GM12865 (cell line): ENCODE measurements at places on chromosomes 1 and 21.

DNA sequence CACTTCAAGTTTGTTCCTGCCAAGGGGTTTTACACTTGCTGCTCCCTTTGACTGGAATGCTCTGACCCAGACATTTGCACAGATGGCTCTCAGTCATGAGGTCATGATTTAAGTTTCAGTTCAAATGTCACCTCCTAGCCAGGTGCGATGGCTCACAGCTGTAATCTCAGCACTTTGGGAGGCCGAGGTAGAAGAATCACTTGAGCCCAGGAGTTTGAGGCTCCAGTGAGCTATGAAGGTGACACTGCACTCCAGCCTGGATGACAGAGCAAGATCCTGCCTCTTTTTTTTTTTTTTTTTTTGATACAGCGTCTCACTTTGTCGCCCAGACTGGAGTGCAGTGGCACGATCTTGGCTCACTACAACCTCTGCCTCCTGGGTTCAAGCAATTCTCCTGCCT, 4.5 kb upstream of the ZMYM4 start:
- DNase-seq: peak; percentile 6

- DNase-seq: peak; percentile 53
These were observed 735 bp downstream of the NBL1 start for GRCh38 chr1:19644681-19645410.

DNA sequence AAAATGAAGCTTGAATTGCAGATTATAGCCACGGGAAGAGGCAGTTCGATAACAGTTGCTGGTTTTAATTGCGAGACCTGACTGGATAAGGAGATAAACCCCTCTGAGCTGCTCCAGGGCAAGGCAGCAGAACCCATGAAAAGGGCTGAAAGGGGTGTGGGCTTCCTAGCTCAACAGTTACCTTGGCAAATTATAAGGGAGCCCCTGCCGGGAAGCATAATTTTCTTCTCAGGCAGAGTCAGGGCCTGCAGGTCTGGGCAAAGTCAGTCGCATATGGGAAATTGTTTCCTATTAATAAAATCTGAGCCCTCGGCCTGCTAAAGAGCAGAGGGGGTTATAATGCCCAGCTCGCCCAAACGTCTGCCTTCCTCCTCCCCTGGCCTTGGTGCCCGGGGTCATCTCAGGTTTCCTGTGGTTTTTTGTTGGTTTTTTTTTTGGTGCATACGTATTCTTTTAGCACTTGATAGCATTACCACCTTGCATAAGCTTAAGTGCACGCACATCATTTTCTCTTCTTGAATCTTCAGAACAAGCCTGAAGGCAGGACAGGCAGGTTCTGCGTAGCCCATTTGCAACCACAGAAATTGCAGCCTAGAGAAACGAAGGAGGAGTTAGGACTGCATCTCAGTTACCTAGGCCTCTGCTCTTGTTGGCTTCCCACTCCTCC, 33.9 kb upstream of the SELENON start:
- DNase-seq: no peak

GRCh38 chr1:37748565-37748964, 16.4 kb downstream of the EPHA10 start:
- DNase-seq: no peak

DNA sequence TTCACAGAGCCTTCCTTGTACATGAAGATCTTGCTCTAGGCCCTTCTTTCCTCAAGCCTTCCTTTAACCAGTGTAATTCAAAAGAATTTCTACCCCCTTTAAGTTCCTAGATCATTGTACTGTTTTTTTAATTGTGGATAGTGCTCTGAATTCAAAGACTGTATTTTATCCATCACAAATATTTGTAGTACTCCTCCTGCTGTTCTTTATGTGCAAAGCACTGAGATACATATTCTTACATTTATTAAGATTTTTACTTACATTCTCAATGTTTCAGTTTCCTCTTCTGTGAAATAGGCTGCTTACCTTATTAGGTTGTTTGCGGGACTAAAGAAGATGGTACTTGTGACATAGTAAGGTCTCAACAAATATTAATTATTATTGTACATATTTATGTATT, 168.8 kb upstream of the PDE4B start:
- no peak for DNase-seq

- DNase-seq: peak; percentile 8
These were observed 1.1 kb downstream of the PRRX1 start for GRCh38 chr1:170664828-170665612.

- no peak for DNase-seq
These were observed 2.7 kb upstream of the CD5L start for GRCh38 chr1:157844089-157844830.

DNA sequence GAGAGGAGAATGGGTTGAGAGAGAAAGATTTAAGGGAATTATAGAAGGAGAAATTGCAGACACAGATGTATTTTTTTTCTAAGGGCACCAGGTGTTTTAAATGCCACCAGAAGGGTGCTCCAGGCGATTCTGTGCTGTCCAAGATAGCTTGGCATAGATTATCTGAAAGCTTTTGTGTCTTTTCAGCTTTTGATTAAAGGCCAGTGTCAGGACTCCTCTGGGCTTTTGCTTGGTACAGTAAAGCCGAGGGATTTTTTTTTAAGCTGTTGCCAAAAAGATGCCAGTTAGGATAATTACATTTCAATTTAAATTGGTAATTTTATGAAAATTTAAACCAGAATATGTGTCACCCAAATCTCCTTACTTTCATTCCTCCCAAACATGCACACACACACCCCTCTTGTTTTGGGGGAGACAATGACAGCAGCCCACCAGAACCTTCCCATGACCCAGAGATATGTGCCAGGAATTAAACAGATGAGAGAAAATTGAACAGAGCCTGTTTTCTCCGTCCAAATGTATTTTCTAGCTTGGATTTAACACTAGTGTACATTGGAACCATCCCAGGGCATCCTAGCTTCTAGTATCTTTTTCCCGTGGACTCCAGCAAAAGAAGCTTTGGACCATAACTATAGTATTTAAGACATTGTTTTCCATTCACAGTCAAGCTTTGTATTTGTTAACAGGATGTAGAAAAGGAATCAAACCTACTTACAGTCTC, 670.7 kb upstream of the CXADR start:
- no peak for DNase-seq

GRCh38 chr1:202681736-202682420, 28.4 kb downstream of the SYT2 start:
- no peak for DNase-seq

GRCh38 chr21:26739189-26739588, 106.0 kb downstream of the ADAMTS1 start:
- DNase-seq: no peak

DNA sequence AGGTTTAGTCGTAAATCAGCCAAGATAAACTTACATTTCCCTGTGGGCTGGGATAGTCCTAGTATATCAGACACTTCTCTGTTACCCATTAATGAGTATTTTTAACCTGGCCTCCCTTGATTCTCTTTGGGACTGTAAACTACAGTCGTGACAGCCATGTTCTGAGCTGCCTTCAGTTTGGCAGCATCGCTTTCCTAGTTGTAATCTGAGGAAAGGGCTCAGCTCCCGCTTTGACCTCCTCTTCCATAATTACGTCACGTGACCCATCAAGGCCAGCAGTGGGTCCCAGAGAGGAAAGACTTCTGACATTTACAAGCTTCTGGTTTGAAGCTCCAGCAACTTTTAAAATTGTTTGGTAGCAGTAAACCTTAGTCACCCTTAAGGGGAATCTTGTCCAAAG, 34.6 kb upstream of the MTR start:
- no peak for DNase-seq

DNA sequence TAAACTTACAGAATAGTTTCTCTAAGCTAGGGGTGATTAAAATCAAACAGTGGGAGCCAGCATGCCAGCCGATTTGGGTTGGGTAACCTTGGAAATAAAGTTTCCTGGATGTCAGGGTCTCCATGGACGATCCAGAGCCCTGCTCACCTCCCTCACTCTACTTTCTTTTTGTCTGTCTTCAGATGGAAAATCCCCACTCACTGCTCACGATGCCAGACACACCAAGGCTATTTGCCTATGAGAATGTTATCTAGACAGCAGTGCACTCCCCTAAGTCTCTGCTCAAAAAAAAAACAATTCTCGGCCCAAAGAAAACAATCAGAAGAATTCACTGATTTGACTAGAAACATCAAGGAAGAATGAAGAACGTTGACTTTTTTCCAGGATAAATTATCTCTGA, 13.9 kb downstream of the SLAMF7 start:
- DNase-seq: no peak
